Mucosa of descending colon (tissue), 3 donors: ENCODE measurements at places on chromosomes 1 and 21.

DNA sequence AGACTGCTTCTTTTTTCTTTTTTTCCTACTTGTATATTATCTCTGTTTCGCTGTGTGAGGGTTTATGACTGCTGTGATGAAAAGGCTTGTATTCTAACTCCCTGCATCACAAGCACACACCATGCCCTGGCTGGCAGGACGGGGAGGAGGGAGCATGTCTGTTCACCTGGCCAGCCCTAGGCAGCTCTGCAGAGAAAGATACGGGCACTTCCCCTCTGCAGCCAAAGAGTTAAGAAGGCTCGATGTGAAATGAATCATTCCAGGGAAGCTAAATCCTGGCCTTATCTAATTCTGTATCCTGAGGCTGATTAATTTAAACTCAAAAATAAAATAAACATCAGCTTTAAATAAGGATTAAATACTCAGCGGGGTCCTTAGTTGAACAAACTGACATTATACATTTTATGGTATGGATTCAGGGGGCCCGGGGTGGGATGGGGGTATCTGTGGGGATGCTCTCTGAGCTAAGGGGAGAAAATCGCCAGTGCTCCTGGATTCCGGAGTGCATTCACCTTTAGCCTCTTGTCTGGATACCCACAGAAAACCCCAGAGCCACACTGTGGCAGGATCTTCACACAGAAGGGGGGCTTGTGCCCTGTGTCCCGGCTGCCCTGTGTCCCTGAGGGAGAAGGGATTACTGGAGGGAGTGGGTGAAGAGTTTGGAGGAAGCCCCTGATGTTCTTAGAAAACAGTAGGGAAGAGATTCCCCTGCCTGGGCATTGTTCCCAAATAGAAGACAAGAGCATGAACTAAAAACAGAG lies 321.5 kb downstream of the NPHP4 start:
- DNase-seq = no peak

GRCh38 chr1:41618066-41618825 lies 133.8 kb upstream of the EDN2 start:
- peak; percentile 55 for DNase-seq

GRCh38 chr21:24781146-24781545 lies 826.1 kb downstream of the MRPL39 start:
- DNase-seq = no peak

- peak; percentile 59 for DNase-seq
Observed at GRCh38 chr1:234979296-234980279, 149.0 kb downstream of the TOMM20 start.

DNA sequence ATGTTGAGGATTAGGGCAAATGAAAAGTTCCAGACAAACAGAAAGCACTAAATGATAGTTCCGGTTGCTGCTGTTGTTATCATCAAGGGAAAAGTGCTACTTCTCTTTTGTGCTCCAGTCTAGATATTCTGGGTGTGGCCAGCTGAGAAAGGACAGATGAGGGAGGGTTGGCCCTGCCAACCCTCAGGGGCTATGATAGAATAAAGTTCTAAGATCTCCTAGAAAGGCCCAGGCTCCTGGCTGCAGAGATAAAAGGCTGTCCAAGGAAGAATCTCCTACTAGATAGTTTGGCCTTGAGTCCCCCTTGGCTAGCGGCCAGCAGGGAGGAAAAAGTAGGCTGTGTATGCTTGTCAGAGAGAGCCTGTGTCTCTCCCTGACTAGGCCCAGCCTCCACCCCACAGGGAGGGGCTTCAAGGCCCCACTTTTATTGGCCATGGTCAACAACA lies 31.5 kb downstream of the RIMS3 start:
- no peak for DNase-seq

- no peak for DNase-seq
Observed at GRCh38 chr1:115311474-115311989, 26.5 kb downstream of the NGF start.

- no peak for DNase-seq
Observed at GRCh38 chr1:156359973-156360372, 9.0 kb upstream of the RHBG start.

DNA sequence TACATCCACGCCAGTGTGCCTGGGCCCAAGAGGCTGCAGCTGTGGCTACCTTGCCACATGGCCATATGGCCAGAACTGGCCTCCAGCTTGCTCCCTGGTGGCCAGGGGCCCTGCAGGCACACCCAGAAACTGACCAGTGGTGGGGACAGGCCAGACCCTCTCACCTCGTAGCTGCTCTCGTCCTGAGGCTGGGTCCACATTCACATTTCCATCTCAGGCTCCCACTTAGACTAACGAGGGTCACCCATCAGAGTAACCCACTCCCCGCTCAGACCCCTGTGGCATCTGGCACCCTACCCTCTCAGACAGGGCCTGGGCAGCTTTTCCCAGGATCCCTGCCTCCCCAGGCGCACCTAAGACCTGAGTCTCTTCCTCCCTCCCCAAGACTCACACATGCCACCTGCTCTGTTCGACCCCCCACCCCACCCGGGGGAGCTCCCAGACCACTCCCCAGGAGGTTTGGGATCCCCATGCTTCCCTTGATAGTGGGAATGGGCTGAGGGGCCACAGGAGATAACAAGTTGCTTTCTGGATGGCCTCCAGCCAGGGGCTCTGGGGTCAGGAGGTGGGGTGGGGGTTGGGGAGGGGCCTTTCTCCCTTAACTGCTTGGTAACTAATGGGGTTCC lies 21.3 kb upstream of the RNU1-4 start:
- peak; percentile 41 for DNase-seq

DNA sequence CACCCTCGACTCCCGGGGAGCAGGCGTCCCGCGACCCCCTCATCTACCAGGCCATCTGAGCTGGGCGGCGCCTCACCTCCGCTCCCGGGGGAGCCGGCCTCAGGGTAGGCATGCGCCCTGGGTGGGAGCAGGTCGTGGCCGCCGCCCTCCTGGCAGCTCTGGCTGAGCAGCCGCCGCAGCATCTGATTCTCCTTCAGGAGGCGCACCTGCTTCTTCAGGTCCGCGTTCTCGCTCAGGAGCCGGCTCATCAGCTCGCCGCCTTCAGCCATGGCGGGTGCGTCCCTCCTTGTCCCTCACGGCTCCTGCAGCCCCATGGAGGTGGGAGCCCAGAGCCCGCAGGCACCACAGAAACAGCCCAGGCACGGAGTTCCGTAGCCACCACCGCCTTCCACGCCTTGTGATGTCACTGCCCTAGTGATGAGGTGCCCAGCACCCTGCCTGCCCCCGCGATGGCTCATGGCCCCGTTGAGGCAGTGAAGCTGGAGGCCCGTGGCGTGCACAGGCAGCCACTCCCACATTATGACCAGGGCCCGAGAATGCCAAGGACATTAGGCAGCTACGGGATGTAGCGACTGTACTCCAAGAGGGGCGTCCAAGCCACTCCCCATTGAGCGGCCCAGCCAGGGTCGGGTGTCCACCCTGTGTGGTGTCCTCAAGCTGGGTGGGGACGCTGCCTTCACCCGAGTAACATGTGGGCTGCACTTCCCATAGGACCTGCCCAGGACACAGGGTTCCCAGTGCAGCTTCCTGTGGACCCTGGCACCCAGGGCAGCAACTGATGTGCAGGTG lies 1.5 kb downstream of the SPATC1L start:
- DNase-seq = peak; percentile 45

- DNase-seq = no peak
Observed at GRCh38 chr1:243399561-243400155, 143.8 kb downstream of the SDCCAG8 start.

- DNase-seq = no peak
Observed at GRCh38 chr1:32100807-32101708, 6.8 kb upstream of the KPNA6 start.

GRCh38 chr1:246772686-246773085 lies 48.5 kb downstream of the SCCPDH start:
- no peak for DNase-seq

DNA sequence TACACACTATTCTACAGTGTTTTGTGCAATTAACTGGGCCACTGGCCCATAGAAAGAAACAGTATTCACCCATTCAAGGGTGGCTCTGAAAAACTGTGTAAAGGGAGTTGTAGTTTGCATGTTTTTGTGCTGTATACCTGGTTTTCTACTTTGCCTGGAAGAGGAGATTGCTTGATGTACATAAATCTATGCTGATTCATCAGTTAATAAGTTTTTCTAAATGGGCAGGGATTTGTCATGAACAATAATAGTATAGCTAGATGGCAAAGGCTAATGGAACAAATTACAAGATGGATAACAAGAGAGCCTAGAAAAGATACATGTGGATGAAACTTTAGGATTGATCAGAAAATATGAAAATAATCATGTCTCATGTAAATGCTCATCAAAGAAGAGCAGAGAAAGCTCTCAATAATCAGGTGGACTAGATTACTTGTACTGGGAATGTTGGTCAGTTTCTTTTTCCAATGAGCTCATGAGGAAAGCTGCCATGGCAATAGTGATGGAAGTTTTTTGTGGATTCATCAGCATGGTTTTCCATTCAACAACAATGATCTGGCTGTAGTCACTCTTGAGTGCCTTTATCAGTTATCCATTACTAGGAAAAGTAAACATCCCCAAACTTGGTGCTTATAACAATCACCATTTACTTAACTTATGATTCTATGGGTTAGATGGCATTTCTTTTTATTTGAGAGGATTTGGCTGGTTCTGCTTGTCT lies 602.8 kb downstream of the BRINP3 start:
- DNase-seq = no peak

GRCh38 chr1:2486558-2486957 lies 10.5 kb downstream of the PLCH2 start:
- no peak for DNase-seq

DNA sequence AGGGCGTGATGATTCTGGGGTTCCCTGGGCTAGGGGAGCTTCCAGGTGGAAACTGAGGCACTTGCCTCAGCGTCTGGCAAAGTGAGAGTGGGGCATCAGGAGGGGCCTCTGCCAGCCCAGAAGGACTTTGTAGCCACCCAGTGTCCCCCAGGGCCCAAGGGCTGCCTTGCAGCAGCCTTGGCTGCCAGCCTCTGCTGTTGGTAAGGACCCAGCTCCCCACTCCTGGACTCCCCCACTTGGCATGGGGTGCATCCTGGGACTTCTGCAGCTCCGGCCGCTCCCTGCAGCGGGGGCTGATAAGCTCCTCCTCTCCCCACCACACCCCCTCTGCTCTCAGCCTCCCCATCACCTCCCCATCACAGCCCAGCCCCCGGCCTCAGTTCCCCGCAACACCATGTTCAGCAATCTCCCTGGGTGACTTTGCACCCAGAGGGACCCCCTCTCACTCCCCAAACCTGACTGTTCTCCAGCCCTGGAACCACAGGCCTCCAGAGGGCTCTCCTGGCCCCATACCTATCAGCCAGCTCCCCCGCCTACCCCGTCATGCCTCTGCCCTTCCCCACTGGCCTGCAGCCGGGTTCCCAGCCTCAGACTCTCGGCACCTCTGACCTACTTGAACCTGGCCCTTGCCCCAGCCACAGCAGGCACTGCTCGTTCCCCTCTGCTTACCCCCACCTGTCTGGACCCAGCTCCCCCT lies 113.0 kb downstream of the CRYAA start:
- no peak for DNase-seq

DNA sequence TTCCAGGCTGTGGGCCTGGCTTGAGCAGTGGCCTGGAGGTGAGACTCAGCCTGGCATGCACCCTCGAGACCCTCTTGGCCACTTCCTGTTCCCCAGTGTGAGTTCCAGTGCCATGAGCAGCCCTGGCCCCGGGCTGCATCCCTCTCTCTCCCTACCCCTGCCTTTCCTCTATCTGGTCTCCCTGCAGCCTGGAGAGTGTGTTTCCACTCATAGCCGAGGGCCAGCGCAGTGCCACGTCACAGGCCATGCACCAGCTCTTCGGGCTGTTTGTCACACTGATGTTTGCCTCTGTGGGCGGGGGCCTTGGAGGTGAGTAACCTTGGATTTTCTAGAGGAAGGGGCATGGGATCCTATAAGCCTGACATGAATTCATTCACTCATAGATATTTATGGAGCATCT lies 13.6 kb downstream of the RHBG start:
- no peak for DNase-seq

GRCh38 chr1:57204091-57204490 lies 219.8 kb downstream of the DAB1 start:
- no peak for DNase-seq

- no peak for DNase-seq
Observed at GRCh38 chr1:210257698-210258529, 25.3 kb downstream of the SERTAD4 start.

DNA sequence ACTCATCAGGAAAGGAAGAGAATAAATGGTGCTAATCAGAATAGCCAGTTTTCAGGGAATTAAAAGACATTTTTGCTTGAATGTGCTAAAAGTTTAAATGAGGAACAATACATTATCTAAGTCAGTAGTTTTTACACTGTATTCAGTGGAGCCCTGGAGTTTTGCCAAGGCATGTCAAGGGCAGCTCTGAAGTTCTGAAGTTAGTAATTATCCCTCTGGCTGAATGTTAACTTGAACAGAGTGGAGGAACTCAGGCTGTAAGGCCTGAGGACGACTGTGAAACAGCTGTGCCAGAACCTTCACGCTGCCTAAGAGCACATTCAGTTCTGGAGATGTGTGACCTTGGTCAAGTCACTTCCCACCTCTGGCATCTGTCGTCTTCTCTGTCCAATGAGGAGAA lies 68.1 kb downstream of the EDEM3 start:
- peak; percentile 29 for DNase-seq

DNA sequence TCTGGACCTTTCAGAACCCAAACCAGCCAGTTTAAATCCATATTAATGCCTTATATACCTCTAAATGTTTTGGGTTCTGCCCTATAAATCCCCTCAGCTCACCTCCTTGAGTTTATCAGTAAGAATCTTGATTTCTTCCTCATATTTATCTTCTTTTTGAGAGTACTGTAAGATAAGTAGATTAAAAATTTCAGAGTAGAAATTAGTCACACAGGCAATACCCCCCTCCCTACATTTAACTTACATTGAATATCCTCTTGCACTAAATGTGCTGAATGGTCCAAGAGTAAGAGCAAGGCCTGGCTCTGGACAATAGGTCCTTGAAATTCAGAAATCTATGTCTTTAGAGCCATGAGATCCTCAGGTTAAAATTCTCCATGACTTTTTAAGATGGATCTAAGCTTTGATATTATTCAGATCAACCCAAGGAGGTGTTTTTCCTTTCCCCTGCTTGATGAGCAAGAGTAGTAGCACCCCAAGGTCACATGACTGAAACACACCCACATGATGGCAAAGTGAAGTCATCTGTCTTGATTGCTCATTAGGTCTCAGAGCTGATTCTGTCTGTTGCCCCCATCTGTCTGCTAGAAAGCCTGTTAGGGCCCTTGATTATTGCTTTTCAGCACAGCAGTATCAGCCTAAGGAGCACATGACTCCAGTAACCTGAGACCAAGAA lies 15.8 kb upstream of the NUP210L start:
- DNase-seq = no peak
